ENCODE measurements at places on chromosomes 4 and X. TPM values are rescaled to one million over a fixed set of nuclear protein-coding genes. Genes with fewer than 3 reads are reported as not detected.

The HTRA3 gene
- 31.8 TPM for total RNA-seq

DNA sequence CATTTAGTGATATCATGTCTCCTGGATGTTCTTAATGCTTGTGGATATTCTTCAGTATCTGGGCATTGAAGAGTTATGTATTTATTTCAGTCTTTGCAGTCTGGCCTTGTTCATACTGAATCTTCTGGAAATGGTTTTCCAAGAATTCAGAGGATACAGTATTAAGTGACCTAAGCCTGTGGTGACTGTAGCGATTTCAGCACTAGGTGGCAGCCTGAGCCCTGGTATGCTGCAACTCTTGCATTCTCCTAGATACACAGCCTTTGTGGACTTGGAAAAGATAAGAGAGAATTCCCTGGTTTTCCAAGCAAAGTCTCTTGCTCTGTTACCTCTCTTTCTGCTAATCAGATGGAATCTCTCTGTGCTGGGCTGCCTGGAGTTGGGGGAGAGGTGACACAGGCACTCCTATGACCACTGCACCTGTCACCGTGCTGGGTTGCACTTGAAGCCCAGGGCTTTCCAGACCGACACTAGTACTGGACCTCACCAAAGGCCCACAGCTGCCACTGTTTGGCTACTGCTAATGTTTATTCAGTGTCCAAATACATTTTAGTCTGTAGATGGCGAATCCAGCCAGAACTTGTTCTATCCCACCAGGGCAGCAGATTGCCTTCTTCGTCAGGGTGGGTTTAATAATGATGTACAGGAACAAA lies 19.3 kb upstream of the SPIN2A start:
- no peaks in the 10 kb centered on the region for H3K4me1 ChIP-seq
- DNase-seq = no peak
- no peaks in the 10 kb centered on the region for H3K27me3 ChIP-seq
- H3K27ac ChIP-seq = no peak overlapping the region
- no peaks in the 10 kb centered on the region for H3K36me3 ChIP-seq
- no peak overlapping the region for H3K4me3 ChIP-seq

DNA sequence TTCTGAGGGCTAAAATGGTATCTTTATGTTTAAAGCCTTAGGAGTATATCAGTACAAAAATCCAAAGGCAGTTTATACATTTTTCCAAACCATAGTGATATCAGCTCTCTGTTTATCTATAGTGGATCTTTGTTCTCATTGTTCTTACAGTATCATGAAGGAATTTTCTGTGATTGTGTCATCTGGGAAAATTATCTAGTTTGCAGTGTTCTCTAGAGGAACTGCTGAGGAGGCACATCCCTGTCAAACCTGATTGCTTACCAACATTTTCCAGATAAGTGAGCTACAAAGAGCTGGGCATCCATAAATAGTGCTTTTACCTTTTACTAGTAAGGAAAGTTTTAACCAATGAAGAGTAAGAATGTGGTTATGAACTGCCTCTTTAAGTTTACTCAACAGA lies 44.9 kb upstream of the SLC25A31 start:
- no peaks in the 10 kb centered on the region for H3K27me3 ChIP-seq
- no peak overlapping the region for H3K4me3 ChIP-seq
- H3K36me3 ChIP-seq = no peaks in the 10 kb centered on the region
- no peak for DNase-seq

DNA sequence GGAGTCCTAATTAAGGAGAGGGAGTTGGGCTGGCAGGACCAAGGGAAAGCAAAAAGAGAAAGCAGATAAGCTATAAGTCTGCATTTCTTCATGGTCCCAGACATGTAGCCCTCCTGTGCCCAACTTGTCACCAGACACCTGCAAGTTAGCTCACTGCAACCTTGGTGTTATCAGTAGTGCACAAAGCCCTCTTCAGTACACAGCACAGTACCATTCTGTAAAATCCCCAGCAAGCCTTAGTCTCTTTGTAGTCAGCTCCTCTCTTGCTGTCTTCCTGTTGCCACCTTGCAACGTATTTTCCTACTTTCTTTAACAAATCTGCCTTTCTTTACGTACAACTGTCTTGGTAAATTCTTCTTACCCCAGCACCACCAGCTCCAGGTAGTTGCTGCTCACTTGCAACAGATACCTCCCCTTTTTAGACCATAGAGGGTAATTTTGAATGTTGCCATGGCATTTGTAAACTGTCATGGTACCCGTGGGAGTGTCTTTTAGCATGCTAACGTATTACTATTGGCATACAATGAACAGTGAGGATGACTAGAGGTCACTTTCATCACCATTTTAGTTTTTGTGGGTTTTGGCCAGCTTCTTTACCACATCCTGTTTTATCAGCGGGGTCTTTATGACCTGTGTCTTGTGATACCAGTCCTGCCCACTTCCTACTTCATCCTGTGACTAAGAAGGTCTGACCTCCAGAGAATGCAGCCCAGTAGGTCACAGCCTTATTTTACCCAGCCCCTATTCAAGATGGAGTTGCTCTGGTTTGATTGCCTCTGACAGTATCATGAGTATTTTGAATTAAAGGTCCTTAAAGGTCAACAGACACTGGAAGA lies 28.3 kb upstream of the AP1S2 start:
- H3K27me3 ChIP-seq = no peaks in the 10 kb centered on the region
- H3K27ac ChIP-seq = no peak overlapping the region
- no peak overlapping the region for H3K4me3 ChIP-seq
- H3K36me3 ChIP-seq = no peaks in the 10 kb centered on the region

- H3K27ac ChIP-seq = no peak overlapping the region
- DNase-seq = no peak
- H3K36me3 ChIP-seq = no peaks in the 10 kb centered on the region
- no peaks in the 10 kb centered on the region for H3K4me1 ChIP-seq
- no peak overlapping the region for H3K4me3 ChIP-seq
These were observed 553.0 kb upstream of the CPEB2 start for GRCh38 chr4:14449308-14449707.

DNA sequence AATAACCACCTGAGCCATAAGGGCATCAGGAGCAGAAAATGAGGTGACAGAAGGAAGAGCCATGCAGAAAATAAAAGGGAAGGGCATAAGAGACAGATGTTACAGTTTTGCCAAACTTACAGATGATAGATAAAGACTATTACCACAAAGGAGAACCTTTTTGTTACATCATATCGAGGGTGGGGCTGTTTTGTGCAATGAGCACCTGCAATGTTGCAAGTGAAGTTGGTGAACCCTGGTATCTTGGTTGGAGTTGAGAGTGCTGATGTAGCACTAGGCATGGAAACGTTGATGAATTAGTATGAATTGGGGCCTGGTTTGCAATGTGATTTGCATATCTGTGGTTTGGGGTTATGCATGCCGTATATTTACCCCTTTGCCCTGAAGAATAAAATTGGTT lies 119.8 kb upstream of the TEX13D start:
- H3K4me3 ChIP-seq = no peak overlapping the region
- no peak overlapping the region for H3K27ac ChIP-seq
- H3K27me3 ChIP-seq = no peaks in the 10 kb centered on the region
- H3K36me3 ChIP-seq = no peaks in the 10 kb centered on the region

DNA sequence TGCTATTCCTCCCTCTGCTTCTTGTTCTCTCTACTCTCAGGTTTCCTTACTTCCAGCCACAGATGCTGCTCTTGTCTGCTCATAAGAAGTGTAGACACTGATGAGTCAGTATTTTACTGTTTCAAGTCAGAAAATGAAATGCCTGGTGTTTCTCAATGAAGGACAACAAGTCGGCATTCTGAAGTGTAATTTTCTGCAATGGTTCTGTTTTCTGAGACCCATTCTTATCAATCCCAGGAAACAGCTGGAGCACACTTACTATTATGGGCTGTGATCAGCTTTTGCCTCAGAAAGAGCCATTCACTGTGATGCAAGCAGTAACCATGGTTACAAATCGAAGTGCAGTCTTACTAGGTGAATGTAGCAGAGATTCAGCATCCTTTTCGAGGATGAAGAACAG lies 42.0 kb downstream of the SLC4A4 start:
- no peak overlapping the region for H3K4me3 ChIP-seq
- no peak for DNase-seq
- no peaks in the 10 kb centered on the region for H3K36me3 ChIP-seq
- H3K4me1 ChIP-seq = no peaks in the 10 kb centered on the region
- H3K27me3 ChIP-seq = no peaks in the 10 kb centered on the region
- H3K27ac ChIP-seq = no peak overlapping the region

DNA sequence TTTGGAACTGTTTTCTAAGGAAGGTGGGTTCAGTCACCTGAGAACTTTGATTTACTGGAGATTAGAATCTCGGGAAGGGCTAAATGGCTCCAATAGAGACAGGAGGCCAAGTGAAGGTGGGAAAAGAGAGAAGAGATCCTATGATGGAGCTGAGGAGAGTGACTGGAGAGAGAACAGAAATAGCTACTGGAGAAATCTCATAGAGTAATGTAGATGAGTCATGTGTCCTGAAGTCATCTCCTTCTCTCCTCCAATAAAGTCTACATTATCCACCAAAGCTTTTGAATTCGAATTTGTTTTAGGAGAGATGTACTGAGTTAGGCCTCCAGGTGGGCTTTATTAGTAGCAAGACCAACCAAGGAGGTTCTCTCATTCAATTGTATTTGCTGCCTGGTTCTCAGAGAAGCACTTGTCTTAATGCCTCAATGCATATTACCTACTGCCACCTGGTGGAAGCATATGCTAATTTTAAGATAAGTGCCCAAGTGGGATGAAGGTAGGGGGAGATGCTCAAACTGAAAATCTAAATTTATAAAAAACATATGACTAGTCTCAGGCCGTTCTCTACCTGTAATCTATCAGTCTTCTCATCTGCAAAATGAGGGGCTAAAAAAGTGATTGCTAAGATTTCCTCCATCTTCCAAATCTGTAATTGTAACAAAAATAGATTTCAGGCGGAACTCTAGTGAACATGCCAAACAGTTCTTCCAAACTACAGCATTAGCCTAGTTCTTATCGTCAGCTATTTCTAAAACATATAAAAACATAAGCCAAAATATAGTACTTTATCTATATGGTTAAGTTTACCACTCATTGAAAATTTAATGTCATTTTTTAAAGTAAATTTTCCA lies 24.4 kb downstream of the TXK start:
- DNase-seq = no peak
- H3K36me3 ChIP-seq = no peaks in the 10 kb centered on the region
- no peaks in the 10 kb centered on the region for H3K27me3 ChIP-seq
- no peak overlapping the region for H3K27ac ChIP-seq

DNA sequence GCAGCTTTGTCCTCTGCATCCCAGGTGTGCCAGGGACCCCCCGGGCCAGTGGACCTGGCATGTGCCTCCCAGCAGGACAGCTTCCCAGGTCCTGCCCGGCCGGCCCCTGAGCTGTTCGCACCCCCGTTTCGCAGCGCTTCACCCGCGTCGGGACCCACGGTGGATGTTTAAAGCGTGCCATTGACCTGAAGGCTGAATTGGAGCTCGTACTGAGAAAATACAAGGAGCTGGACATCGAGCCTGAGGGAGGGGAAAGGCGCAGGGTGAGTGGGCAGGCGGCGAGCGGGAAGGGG lies 7.9 kb downstream of the UVSSA start:
- H3K4me1 ChIP-seq = no peaks in the 10 kb centered on the region
- no peaks in the 10 kb centered on the region for H3K27me3 ChIP-seq
- DNase-seq = no peak
- no peak overlapping the region for H3K27ac ChIP-seq

The NUDT11 gene
- total RNA-seq = 1.4 TPM

- H3K27ac ChIP-seq = no peak overlapping the region
- no peaks in the 10 kb centered on the region for H3K36me3 ChIP-seq
- no peaks in the 10 kb centered on the region for H3K4me1 ChIP-seq
- no peak for DNase-seq
- no peak overlapping the region for H3K4me3 ChIP-seq
- no peaks in the 10 kb centered on the region for H3K27me3 ChIP-seq
These were observed 27.1 kb upstream of the SCRG1 start for GRCh38 chr4:173426064-173426463.

GRCh38 chrX:79146640-79147390 lies 2.3 kb downstream of the GPR174 start:
- DNase-seq = no peak
- H3K27ac ChIP-seq = no peak overlapping the region
- no peaks in the 10 kb centered on the region for H3K36me3 ChIP-seq
- H3K4me1 ChIP-seq = no peaks in the 10 kb centered on the region

GRCh38 chr4:25760518-25761157 lies 102.2 kb downstream of the SEL1L3 start:
- H3K4me3 ChIP-seq = no peak overlapping the region
- no peaks in the 10 kb centered on the region for H3K4me1 ChIP-seq
- DNase-seq = no peak
- H3K36me3 ChIP-seq = no peaks in the 10 kb centered on the region

The IL13RA1 gene
- 92.5 TPM for total RNA-seq

DNA sequence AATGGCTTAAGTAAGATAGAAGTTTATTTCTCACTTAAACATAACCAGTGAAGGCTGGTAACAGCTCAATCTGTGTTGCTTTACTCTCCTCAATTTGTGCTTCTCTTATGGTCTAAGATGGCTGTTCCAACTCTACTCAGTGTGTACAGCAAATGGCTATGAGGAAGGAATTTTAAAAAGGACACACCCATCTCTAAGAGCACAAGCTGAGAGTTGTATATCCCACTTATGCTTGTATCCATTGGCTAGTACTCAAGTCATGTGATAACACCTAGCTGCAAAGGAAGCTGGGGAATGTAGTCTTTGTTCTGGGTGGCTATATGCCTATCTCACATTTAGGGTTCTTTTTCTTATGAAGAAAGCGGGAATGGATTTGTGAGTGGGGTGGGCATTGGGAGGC lies 63.3 kb downstream of the GPAT3 start:
- H3K27ac ChIP-seq = no peak overlapping the region
- DNase-seq = no peak
- no peaks in the 10 kb centered on the region for H3K4me1 ChIP-seq
- H3K36me3 ChIP-seq = peaks cover 6% of the 10 kb centered on the region
- H3K4me3 ChIP-seq = no peak overlapping the region
